ENCODE measurements at places on chromosomes 3 and 15.
A peak's percentile ranks its signal among the peaks of the same experiment; 100 is the strongest.

GRCh38 chr3:122255757-122256439, 69.2 kb upstream of the CSTA start:
- DNase-seq: no peak

- no peak for DNase-seq
Measured at GRCh38 chr15:67611370-67612369, 69.2 kb downstream of the MAP2K5 start.

DNA sequence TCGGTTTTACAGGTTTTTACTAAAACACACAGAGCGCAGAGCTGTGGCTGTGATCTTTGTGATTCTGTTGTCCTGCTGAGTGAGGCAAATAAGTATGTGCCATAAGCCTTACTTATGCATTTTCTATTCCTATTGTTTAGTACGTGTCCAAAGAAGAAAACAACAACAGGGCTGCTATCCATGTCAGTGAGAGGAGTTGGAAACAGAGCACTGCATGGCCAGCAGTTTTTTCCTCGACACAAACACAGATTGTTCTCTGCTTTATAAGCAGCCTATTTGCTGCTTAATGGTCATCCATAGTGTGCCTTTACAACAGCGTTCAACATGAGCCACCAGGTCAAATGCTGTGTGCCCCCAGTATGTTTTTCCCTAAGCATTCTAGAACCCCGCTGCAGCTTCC, 79.8 kb downstream of the SHQ1 start:
- no peak for DNase-seq

DNA sequence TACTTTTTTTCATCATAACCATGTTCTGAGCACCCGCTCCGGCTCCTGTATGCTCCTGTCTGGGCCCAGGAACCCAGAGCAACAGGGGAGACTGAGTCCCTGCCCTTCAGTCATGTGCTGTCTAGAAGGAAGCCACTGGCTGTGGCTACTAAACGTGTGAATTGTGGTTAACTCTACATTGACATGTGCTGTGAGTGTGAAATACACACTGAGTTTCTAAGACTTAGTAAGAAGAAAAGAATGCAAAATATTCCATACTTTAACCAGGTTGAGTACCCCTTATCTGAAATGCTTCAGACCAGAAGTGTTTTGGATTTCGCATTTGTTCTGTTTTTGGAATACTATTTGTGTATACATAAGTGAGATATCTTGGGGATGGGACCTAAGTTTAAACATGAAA, 42.8 kb upstream of the CGNL1 start:
- no peak for DNase-seq

- DNase-seq: peak; percentile 42
Measured at GRCh38 chr15:63491116-63491827, 13.1 kb upstream of the USP3 start.
